ENCODE measurements at places on chromosomes 3 and 15. TPM values are rescaled to one million over a fixed set of nuclear protein-coding genes. Genes with fewer than 3 reads are reported as not detected.

Gene CHCHD6
- 42.2 TPM for total RNA-seq

Gene PIGZ
- total RNA-seq: 5.1 TPM

Gene SERINC4
- 0.23 TPM for total RNA-seq

Gene NEK10
- 58.8 TPM for total RNA-seq

Gene NUP210
- total RNA-seq: 11.1 TPM

Gene C3orf70
- 54.9 TPM for total RNA-seq

Gene C3orf49
- total RNA-seq: not detected

Gene NRG4
- 1.8 TPM for total RNA-seq

Gene ZNF639
- total RNA-seq: 80.5 TPM

Gene GPR62
- total RNA-seq: 0.46 TPM

Gene TGM4
- not detected for total RNA-seq

Gene PIGX
- 52.4 TPM for total RNA-seq

Gene ZMYND10
- total RNA-seq: 23.8 TPM

Gene ISLR2
- 60.2 TPM for total RNA-seq

Gene ZNF860
- total RNA-seq: 6.7 TPM

Gene RFX7
- 27.0 TPM for total RNA-seq

Gene NR2F2
- total RNA-seq: 28.1 TPM

Gene NLGN1
- 99.4 TPM for total RNA-seq

Gene GOLGA8G
- not detected for total RNA-seq

Gene PSMA4
- total RNA-seq: 133 TPM

Gene GANC
- total RNA-seq: 12.9 TPM

Gene WDR93
- total RNA-seq: 2.1 TPM

Gene DPPA4
- 2.1 TPM for total RNA-seq

Gene FAM107A
- total RNA-seq: 25.1 TPM

Gene HTR3E
- not detected for total RNA-seq

Gene ZNF660
- 11.5 TPM for total RNA-seq

Gene ITPKA
- total RNA-seq: 0.69 TPM

Gene ARRDC4
- total RNA-seq: 34.4 TPM

Gene CHRNA7
- total RNA-seq: 12.7 TPM

Gene NKIRAS1
- 51.4 TPM for total RNA-seq

Gene SPTBN5
- total RNA-seq: 0.92 TPM

Gene GPR171
- not detected for total RNA-seq

Gene PEX11A
- 17.5 TPM for total RNA-seq

Gene CYP8B1
- total RNA-seq: not detected

Gene TM4SF1
- 17.3 TPM for total RNA-seq

Gene FAM219B
- 65.5 TPM for total RNA-seq

Gene ROBO1
- total RNA-seq: 193 TPM

Gene PAQR5
- 2.3 TPM for total RNA-seq

Gene SLC28A2
- not detected for total RNA-seq

Gene SLC12A1
- total RNA-seq: 5.8 TPM

Gene GOLGA6B
- not detected for total RNA-seq

Gene PSMD2
- total RNA-seq: 291 TPM

Gene USP50
- total RNA-seq: 1.2 TPM

Gene FANCD2
- total RNA-seq: 7.2 TPM

Gene TM6SF1
- total RNA-seq: 5.8 TPM

Gene INKA1
- 5.1 TPM for total RNA-seq

Gene SOX2
- 188 TPM for total RNA-seq

Gene SNX33
- total RNA-seq: 2.5 TPM

Gene DNAH12
- total RNA-seq: 3.5 TPM

Gene VGLL3
- 1.6 TPM for total RNA-seq

Gene TEX9
- 61.6 TPM for total RNA-seq

Gene PLCB2
- total RNA-seq: 10.6 TPM

Measured in diencephalon (tissue), 1 donor.